ENCODE measurements at places on chromosomes 5 and 9.

- peak; percentile 53 for DNase-seq
These were observed 188.4 kb downstream of the SNCAIP start for GRCh38 chr5:122500245-122501088.

- DNase-seq, result no peak
These were observed 858 bp upstream of the SOWAHA start for GRCh38 chr5:132812123-132812765.

DNA sequence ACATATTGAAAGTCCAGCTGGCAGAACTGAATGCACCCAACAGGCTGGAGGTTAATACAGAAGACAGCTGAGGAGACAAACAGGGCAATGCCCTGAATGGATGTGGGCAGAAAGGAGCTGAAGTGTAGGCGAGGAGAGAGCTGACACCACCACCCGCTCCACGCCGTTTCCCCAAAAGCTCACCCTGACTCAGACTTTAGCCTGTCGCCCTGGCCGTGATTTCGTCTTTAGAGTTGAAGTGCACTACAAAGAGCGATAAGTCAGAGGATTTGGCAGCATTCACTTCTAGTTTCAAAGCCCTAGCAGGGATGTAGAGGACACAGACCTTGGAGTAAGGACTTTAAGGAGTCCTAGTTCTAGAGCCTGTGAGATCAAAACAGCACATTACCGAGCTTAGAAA is 2.2 kb upstream of the ERAP1 start:
- DNase-seq, result no peak

DNA sequence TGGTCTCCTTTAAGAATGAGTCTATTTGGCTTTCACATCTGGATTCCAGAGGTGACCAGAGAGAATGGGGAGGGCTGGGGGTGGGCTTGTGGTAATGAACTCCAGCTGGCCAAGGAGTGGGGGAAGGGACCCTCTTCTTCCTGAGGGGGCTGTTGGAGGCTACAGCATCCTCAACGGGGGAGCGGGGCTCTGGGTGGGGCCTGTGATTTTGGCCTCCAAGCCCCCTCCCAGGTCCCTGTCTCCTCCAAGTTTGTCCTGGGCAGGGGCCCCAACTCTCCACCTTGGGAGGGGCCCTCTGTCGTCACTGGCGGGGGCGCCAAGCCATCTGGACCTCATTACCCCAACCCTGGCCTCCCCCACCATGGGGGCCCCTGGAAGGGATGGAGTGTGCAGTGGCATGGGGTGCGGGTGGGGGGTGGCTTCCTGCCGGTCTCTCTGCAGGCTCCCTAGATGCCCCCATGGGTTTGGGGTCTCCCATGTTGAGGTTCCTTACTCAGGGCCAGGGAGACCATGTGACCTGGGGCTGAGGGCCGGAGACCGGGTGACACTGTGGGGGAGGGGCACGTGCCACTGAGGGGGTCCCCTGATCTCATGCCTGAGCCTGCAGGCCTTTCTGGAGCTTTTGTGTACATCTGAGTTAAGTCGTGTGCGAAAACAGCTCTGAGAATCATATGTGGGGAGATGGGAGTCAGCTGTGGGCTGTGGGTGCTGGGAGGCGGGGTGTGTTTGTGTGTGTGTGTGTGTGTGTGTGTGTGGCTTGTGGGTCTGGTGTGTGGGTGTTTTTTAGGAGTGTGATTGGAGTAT is 32.4 kb downstream of the GOLGA2 start:
- DNase-seq, result no peak

DNA sequence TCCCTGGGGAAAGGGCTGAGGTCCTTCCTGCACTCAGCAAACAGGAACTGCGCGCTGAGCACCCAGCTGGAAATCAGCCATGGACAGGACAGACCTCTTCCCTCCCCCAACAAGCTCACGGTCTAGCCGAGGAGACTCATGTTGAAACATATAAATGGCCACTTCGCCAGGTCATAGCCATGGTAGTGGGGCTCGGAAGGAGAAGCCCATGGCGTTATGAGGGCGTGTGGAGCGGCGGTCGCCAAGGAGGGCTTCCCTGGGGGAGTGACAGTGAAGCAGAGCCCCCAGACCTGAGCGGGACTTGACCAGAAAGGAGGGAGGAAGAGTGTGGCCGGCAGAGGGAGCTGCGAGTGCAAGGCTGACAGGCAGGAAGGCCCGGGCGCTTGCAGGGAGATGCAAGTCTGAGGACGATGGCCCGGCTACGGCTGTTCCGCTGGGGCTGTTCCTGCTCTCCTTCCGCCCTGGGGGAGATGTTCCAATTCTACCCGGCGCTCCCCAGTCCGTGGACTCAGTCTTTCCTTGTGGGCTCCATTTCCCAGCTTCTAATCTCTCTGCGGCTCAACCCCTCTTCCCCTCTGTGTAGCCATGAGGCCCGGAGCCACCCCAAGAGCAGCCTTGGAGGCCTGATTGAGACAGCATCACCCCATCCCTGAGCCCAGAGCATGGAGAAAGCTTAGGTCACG is 43.9 kb upstream of the PRRC2B start:
- peak; percentile 65 for DNase-seq

- DNase-seq, result no peak
These were observed 259.4 kb upstream of the EFNA5 start for GRCh38 chr5:107930092-107930491.

- DNase-seq, result no peak
These were observed 27.7 kb downstream of the PLCXD3 start for GRCh38 chr5:41482715-41483114.

- peak; percentile 83 for DNase-seq
These were observed 34.7 kb downstream of the SHOC1 start for GRCh38 chr9:111759762-111760639.

GRCh38 chr9:135989722-135990467 is 28.7 kb upstream of the UBAC1 start:
- DNase-seq, result no peak

GRCh38 chr5:109349388-109349787 is 60.4 kb downstream of the PJA2 start:
- no peak for DNase-seq

DNA sequence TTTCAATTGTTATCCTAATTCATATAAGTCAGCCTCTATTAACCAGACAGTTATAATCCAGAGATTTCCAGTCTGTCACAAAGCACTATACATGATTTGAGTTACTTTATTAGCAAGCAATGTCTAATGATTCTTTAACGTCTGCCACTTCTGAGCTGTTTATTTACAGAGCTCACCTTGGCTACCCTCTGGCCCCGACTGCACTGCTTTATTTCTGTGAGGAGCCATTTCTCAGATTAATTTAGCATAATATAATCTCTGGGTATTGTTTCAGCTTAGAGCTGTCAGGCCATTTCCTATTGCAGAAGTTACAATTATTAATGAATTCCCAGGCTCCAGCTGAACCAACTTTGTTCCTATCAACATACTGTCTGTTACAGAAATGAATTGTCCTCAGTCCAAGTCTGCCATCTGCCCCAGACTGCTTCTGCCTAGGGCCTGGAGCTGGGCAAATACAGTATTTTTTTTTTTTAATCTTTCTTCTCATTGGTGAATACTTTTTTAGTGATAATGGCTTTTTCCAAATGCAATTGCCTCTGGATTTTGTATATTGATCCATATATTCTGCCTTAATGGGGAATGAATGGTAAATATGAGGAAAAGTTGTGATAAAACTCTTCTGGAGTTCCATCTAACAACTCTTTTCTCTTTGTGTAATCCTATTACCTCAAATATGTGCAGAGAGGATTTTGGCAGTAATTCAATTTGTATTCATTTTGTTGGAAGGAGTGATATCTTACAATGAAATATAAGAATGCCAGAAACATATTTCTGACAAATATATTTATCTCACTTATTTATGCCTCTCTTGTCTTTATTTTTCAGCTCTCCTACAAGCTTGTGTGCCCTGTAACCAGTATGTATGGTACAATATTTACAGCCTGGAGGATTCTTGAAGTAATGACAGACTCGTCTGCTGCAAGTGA is 104.7 kb downstream of the FOCAD start:
- no peak for DNase-seq

GRCh38 chr5:78899922-78900362 is 85.2 kb downstream of the ARSB start:
- peak; percentile 50 for DNase-seq

DNA sequence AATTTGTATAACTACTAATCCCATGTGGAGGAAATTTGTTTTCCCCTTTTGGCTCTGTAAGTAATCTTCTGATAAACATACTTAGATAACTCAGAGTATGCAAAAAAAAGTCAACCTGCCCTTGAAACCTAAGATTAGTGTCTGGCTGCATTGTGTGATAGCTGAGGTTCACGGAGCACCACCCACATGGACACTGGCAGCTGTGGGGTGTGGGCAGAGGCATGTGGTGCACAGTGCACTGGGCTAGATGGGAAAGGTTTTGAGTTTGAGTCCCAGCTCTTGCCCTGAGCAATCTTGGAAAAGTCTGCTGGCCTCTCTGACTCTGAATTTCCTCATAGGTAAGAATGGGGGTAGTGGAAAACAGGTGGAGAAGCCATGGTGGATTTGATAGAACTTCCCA is 75.1 kb downstream of the PLCXD3 start:
- no peak for DNase-seq

- no peak for DNase-seq
These were observed 5.0 kb upstream of the PTPDC1 start for GRCh38 chr9:94079236-94079635.

DNA sequence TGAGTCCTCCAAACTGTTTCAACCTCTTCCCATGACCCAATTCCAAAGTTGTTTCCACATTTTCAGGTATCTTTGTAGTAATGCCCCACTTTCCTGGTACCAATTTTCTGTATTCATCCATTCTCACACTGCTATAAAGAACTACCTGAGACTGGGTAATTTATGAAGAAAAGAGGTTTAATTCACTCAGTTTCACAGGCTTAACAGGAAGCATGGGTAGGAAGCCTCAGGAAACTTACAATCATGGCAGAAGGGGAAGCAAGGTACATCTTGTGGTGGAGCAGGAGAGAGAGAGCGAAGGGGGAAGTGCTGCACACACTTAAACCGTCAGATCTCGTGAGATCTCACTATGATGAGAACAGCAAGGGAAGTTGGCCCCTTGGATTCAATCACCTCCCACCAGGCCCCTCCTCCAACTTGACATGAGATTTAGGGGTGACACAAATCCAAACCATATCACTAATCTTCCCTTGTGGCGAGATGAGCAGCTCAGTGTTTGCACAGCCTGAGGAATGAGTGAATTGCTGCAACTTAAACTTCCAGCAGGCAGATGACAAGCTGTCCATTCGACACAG is 42.9 kb downstream of the TRIP13 start:
- DNase-seq, result no peak

- no peak for DNase-seq
These were observed 131.1 kb downstream of the ZCCHC7 start for GRCh38 chr9:37251452-37251851.

GRCh38 chr9:32877103-32877502 is 93.8 kb downstream of the TMEM215 start:
- DNase-seq, result no peak

DNA sequence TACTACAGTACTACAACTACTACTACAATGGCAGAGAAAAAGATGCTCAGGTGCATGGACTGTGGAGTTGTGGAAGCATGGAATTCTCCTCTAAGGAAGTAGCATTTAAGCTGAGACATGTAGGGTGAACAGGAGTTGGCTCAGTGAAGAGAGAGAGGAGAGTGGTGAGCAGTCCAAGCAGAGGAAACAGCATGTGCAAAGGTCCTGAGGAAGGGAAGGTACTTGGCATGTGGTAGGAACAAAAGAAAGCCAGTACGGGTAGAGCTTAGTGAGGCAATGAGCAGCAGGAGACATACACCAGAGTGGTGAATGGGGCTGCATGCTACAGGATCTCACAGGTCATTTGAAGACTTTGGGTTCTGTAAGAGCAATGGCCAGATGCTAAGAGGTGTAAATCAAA is 41.4 kb upstream of the GLRA1 start:
- DNase-seq, result no peak

- DNase-seq, result no peak
These were observed 13.5 kb upstream of the FAM120A start for GRCh38 chr9:93437996-93438395.

DNA sequence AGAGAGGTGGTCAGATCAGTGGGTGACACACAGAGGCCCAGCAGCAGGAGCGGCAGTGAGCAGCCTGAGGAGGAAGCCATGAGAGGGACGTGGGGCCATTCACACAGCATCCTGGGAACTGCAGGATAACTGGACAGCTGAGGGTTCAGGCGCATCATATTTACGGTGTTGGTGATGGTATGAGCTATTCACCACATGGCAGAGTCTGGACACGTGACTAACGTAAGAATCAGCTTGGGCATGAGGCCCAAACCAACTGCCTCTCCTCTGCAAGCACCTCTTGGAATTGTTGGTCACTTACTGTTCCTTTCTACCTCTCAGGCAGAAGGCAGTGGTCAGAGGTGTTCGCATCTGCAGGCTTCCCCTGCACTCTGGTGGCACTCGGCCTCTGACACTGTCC is 141.1 kb downstream of the ENTREP1 start:
- DNase-seq, result peak; percentile 39

GRCh38 chr5:34959323-34959722 is 30.0 kb downstream of the DNAJC21 start:
- DNase-seq, result peak; percentile 54

DNA sequence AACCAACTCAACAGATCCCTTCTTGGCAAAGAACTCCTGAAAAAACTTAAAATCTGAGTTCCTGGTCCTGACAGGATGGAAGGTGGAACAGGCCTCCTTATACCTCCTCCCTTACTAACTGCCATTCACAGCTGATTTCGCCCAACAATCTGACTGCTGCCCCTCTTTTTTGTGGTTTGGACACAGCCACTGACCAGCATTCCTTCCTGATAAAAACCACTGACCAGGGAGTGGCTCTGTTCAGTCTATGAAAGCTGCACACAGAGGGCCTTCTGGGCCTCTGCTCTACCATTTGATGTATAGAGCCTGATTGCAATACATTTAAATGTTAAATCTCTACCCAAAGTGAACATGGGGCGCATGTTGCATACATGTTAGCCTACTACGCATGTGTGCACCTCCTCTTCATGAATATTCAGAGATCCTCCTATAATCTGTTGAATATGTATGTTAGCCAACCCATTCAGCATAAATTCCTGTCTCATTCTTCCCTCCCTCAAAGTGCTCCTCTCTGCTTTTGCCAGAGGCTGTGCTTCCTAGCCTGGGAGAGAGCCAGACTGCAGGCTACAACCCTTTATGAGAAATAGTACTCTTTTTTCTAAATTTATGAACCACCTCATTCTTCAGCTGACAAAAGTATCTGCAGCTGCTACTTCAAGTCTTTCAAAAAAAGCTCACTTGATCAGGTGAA is 93.7 kb upstream of the MRPS30 start:
- DNase-seq, result no peak

DNA sequence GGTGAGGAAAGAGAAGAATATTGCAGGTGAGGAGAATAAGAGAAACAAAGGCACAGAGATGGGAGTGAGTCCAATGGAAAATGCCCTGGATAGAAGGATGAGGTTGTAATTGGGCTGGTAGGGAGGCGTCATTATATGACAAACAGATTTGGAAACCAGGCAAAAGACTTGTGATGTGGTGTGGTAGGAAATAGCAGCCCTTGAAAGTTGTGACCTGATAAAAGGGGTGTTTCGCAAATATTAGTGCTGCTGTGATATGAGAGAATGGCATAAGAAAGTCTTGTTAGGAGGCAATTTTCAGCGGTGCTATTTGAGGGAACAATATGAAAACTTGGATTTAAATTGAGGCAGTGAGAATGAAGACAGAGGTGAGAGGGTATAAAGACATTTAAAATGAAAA is 217.5 kb upstream of the ACTBL2 start:
- DNase-seq, result no peak

DNA sequence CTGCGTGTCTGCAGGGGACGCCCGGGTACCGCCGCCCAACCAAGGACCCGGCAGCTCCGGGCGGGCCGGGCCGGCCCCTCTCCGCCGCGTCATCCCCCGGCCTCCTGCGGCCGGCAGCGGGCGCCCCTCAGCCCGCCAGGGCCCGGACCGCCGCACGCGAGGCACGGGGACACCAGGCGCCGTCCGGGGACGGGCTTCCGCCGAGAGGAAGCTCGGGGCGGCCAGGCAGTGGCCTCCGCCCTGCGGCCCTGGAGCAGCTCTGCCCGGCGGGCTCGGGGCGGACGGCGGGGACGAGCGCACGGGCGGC is 373 bp downstream of the FBXW5 start:
- DNase-seq, result peak; percentile 39
